Stimulated activated CD4-positive, alpha-beta T cell treated with anti-CD3 and anti-CD28 coated beads, Interleukin-1b, Interleukin-23, amount 100 ng/mL, for 1 hour (primary cell): ENCODE measurements at places on chromosomes 6 and 20.
A peak's percentile ranks its signal among the peaks of the same experiment; 100 is the strongest.

- no peak for DNase-seq
These were observed 111.6 kb downstream of the MYLK4 start for GRCh38 chr6:2639167-2639566.

DNA sequence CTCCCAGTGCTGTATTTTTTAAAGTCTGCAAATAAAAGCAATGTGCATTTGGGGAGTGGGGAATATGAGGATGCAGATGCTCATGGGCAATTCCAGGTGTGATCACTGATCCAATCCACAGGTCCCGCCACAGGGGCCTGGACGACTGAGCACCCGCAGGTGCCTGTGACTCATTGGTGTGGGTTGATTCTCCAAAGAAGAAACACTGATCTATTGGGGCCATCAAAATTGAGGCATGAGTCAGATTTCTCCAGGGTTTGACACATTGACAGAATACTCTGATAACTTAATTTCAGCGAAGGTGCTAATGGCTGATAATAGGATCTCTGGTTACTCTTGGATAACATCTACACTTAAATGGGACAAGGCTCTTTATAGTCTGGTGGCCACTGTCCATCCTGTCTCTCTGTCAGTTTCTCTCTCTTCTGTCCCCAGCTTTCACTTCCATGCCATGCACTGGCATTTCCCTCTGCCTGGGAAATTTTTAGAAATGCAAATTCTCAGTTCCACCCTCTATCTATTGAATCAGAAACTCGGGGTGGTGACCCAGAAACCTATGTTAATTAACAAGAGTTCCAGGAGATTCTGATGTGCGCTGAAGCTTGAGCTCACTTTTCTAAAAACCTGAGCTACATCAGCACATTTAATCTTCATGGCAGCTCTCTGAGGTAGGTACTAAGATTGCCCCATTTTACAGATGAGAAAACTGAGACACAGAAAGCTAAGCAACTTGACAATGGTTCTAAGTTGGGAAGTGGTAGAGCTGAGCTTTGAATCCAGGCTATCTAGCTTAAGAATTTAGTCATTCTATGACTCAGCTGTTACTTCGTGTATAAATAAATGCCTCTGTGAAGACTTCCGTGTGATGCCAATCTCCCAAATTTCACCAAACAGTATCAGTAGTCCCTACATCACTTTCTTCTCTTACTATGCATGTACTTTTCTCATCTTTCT is 10.2 kb upstream of the RCAN2 start:
- DNase-seq: no peak

GRCh38 chr6:26234421-26235301 is 130.3 kb upstream of the BTN3A2 start:
- no peak for DNase-seq

DNA sequence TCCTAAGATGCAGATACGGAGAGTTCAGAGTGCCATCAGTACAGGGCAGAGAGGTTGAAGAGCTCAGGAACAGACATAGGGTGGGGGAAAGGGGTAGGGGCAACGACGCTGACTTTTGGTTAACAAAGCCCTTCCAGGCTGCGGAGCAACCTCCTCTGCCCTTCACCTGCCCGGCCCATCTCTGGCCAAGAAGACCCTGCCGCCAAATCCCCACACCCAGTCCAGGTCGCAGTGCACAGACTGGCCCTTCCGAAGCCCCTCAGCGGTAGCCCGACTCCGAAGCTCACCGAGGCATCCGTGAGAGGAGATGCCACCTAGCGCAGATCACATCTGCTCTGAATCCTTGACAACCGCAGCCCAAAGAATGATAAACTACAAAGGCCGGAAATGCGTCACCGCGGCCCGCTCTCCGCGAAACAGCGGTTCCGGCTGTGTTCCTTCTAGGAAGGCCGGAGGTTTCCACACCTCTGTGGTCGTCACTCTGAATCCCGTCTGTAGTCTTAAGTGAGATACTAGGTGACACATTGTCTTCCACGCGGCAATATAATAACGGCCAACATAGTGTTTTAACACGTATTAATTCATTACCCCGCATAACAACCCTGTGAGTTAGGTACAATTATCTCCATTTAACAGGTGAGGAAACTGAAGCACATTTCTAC is at the start of gene ZSCAN23:
Gene ZSCAN23 (minus strand): TSS at position 380 of the 662 bp plus-strand sequence. CDS start 7,225 bp downstream, outside the sequence.
- DNase-seq: peak; percentile 58

- no peak for DNase-seq
These were observed 1.0 kb downstream of the PCIF1 start for GRCh38 chr20:45935416-45936046.

DNA sequence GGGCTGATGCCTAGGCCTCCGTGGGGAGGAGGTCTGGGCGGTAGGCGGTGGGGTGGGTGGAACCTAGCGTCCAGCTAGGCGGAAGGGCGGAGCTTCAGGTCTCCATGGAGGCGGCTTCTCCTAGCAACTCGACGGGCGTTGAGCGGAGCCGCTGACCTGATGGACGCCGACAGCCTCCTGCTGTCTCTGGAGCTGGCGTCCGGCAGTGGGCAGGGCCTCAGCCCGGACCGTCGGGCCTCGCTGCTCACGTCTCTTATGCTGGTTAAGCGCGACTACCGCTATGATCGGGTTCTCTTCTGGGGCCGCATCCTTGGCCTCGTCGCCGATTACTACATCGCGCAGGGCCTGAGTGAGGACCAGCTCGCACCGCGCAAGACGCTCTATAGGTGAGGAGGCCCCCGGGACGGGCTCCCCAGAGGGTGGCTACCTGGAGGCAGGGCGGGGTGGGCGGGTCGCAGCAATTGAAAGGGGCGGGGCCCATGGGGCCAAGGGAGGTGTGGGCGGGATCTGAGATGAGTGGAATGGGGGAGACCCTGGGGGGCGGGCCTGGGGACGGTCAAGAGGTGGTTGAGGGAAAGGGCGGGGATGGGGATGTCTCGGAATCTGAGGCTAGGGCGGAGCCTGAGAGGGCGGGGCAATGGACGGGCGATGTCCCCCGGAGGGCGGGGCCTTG is at the start of gene RSPH9:
Gene RSPH9 (plus strand): TSS at position 97 of the 673 bp plus-strand sequence. CDS start 63 bp downstream, at position 160.
- DNase-seq: no peak

DNA sequence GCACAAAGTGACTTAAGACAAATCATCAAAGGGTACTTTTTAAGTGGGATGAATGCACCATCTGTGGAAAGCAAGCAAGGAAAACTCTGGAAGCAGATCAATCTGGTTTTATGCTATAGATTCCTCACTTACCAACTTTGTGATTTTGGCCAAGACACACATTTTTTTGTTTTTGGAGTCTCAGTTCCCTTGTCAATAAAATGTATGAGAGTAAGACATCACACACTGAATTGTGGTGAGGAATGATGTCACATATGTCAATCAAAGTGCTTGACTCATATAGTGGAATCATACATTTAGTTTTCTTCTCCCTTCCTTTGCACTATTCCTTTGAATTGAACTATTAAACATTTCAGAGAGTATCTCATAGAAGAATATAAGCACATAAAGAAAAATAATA is 620.5 kb upstream of the CITED2 start:
- no peak for DNase-seq

GRCh38 chr6:93424303-93425064 is 5.1 kb upstream of the EPHA7 start:
- no peak for DNase-seq

- DNase-seq: no peak
These were observed 43.7 kb downstream of the NINL start for GRCh38 chr20:25541676-25542075.

- DNase-seq: no peak
These were observed 3.8 kb downstream of the TULP4 start for GRCh38 chr6:158316022-158316421.

GRCh38 chr20:62741191-62741691 is 32.6 kb downstream of the NTSR1 start:
- DNase-seq: no peak

DNA sequence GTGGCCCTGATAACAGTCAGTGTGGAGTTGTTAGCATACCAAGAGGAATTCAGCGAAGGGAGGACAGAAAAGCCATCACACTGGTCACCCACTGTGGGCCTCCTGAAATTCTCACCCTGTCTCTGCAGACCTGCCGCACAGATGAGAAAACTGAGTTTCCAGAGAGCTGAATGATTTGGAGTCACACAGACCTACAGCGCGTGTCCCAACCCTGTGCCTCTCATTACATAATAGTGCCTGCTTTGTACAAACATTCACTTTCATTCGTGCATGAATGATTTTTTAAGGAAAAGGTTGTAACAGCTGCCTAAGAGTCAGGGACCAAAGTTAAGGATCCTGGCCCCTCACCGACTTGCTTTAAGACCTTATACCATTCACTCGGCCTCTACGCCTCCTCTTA is 62.7 kb downstream of the THBS2 start:
- DNase-seq: no peak

DNA sequence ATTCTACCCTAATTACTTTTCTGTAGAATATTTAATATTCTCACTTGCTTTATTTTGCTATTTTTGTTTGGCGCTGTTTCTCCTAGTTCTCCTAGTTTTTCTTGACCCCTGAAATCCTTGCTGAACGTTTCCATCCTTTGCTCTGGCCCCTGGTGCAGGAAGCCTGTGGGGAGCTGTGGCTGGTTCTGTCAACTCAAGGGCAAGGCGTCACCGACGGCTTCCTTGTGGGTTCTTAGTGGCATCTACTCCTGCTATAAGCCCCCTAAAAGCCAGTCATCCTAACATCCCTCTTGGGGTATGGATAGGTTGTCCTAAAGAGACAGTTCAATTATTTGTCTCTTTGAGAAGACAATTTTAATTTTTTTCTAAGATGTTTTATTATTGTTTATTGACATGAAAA is 36.9 kb upstream of the KIF25 start:
- DNase-seq: no peak

GRCh38 chr6:138226700-138227315 is 8.5 kb upstream of the PBOV1 start:
- no peak for DNase-seq

DNA sequence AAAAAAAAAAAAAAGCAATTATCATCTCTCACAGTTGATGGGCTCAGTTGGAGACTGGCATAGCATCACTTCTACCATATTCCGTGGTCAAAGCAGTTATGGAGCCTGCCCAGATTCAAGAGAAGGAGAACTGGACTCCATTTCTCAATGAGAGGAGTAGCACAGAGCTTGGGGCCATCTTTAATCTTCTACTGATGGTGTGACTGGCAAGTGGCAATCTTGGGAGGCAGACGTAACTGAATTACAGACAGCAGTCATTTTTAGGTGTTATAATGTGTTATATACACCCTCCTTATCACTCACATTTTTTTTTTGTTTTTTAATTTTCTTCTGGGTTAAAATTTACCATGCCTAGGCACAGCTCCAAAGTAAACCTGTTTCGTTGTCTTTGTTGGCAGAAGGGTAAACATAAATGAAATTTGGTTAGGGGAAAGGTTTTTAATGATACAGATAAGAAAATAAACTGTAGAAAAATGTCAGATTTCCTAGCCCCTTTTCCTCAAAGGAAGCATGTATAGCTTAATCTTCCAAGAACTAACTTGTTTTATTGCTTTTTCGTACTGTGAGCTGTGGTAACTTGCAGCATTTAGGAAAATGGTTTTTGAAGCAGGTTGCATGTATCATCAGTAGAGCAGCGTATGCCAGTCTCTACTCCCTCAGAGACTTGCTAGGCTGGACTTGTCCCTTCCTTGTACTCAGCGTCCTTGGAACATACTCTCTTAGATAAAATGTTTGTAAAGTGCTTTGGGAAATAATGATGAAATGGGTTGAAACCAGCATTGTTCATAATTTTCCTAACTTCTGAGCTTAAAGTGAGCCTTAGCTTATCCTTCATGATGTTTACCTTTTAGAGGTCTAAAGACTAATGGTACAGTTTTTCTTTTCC is 25.7 kb downstream of the ZFAND3 start:
- no peak for DNase-seq

DNA sequence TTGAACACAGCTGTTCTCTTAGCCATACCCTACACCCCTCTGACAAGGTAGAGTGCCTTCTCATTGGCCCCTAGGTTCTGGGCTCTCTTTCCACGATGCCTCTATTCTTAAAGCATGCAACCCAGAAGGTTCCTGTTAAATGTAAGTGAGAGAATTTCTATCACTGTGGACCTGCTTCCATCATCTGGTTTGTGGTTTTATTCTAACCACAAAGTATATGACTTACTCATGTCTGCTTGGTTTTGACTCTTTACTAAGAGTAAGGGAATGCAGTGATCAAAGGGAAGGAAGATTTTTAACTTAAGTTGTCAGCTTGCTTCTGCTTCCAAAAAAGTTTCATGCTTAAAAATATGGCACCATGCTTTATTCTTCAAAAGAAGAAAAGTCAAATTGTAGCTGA is 80.2 kb downstream of the ANKEF1 start:
- no peak for DNase-seq

GRCh38 chr6:30163918-30164654 is 740 bp downstream of the TRIM15 start:
- DNase-seq: no peak

- DNase-seq: no peak
These were observed 99.6 kb upstream of the ENPP5 start for GRCh38 chr6:46270336-46270735.

DNA sequence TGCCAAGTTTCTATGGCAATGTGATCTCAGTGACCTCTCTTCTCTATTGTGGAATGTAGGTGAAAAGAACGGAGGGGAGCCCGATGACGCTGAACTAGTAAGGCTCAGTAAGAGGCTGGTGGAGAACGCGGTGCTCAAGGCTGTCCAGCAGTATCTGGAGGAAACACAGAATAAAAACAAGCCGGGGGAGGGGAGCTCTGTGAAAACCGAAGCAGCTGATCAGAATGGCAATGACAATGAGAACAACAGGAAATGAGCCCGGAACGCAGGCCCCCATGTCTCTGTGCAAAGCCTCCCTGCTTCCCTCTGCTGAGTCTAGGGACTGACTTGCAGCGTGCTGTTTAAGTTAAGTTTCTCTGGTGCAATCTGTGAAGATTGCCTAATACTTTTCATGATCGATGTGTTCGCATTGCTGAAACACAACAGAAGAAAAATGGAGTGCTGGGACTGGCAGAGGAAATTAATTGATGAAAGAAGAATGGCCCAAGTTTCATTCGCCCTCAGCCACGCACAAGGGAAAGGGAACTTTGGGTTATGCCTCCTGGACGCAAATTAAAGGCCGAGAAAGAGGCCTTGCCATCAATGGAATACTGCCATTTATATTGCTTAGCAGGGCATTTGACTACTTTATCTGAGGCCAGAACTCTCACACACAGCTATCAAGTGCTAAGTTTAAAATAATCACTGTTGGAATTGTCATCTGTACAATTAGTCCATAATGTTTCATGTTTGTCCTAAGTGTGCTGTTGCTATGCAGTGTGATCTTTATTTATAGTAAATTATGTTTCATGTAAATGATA is 146.4 kb downstream of the AKAP7 start:
- peak; percentile 9 for DNase-seq

GRCh38 chr6:47342824-47343223 is 33.1 kb upstream of the TNFRSF21 start:
- no peak for DNase-seq

DNA sequence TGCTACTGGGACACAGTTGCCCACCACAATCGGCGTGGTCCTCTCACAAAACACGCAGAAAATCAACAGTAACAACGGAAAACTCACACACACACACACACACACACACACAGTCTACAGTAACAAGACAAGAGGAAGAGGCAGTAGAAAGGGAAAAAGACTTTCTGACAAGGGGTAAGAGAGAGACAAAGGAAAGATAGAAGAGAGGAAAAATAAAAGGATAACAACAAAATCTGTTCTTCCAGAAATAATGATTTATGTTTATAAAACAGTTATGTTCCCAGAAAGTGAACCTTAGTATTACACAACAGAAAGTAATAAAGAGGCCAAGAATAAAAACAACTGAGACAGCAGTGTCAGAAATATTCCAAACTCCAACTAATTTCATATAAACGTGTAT is 2.9 kb downstream of the RANBP9 start:
- no peak for DNase-seq

- no peak for DNase-seq
These were observed 67.5 kb upstream of the TFB1M start for GRCh38 chr6:155381673-155382337.

- no peak for DNase-seq
These were observed 2.2 kb downstream of the RGS19 start for GRCh38 chr20:64077094-64077493.
